ENCODE measurements at places on chromosomes 5 and 9.

DNA sequence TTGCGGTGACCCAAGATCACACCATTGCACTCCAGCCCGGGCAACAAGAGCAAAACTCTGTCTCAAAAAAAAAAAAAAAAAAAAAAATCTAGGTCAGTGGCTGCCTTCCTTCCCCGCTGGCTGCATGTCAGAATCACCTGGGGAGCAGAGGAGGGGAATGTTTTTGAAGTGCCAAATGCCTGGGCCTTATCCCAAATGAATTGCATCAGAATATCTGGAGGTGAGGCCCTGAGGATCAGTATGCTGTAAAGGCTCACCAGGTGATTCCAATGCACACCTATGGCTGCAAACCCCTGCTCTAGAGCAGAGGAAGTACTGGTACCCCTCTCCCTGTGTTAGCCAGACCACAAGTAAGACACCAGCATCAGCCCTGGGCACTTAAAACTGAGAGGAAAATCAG lies 44.7 kb upstream of the GABRP start:
- no peak for DNase-seq

DNA sequence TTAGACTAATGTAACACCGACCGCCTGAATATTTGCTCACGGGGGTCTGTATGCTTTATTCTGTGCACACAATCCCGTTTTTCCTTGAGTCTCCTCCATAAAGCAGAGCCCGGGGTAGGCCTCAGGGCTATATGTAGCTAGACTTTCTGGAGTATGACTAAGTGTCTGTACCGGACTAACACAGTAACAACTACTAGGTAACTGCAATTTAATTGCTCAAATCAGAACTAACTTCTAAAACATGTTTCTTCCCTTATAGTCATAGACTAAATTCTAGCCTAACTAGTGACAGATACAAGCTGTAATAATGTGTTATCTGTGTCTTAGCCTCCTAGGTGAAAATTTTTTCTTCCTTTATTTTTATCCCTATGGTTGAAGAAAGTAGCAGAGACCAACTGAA lies 2.1 kb downstream of the REEP5 start:
- no peak for DNase-seq

DNA sequence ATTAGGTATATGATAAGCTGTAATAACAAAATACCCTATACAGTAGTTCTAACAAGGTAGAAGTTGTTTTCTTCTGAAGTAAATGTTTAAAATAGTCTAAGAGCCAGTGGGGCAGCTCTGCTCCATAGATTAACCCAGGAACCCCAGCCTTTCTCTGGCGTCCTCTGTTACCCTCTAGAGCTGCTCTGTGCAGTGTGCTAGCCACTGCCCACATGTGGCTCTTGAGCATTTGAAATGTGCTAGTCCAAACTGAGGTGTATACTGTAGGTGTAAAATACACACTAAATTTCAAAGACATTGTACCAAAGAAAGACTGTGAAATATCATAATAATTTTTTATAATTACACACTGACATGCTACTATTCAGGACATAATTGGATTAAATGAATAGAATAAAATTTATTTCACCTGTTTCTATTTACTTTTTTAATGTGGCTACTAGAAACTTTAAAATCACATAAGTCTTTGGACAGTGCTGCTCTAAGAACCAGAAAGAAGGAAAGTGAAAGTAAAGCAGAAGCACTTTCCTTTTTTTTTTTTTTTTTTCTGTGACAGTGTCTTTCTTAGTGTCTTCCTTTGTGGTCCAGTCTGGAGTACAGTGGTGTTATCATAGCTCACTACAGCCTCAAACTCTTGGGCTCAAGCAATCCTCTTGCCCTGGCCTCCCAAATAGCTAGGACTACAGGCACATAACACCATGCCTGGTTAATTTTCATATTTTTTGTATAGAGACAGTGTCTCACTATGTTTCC lies 39.3 kb downstream of the RAI14 start:
- no peak for DNase-seq

GRCh38 chr5:14842117-14842516 lies 29.5 kb downstream of the ANKH start:
- DNase-seq = no peak

DNA sequence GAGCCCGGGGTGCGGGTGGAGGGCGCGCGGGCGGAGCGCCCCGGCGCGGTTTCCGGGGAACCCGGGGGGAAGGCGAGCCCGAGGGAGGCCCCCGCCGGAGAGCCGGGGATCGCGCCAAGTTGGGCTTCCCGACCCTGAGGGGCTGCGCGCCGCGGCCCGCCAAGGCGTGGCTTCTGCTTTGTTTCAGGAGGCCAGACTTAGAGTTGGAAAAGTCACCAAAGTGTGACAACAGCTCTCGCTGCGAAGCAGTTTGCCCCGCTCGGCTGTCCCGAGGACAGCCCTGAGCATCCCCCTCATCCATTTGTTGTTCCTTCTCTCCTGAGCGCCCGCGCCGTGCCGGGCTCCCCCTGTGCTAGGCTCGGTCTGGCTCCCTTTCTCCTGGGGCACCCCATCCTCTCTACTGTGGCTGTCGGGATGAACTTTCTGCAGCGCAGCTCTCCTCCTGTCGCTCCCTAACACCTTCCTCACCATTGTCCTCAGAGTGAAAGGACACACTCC lies 410 bp downstream of the GLIPR2 start:
- no peak for DNase-seq

DNA sequence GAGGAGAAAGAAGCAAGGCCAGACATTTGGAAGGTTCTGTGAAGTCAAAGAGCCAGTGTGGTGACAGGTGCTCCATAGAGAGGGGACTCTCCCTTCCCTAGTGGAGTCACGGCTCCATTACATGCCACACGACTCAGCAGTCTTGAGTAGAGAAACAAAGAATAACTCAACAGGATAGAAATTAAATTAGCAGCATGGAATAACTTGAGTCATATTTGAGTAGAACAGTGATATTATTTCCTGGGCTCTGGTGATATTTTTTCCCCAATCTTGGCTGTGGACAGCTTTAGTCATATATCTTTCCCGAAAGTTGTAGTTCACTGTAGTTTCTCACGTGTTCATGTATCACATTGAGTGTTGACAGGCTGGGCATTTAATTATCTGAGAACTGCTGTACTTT lies 149.7 kb upstream of the EFNA5 start:
- DNase-seq = no peak

DNA sequence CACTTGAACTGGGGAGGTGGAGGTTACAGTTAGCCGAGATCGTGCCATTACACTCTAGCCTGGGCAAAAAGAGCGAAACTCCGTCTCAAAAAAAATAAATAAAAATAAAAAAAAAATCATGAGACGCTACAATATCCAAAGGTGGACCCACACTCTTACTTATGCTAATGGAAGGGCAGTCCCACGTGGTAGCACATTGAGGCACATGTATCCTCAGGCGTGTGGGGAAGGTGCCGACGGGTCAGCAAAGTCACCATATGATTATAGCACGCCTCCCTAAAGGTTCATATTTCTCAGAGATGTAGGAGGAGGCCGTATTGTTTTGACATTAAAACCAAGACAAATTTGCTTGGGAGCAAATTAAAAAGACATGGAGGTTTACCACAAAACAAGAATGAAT lies 201.6 kb downstream of the LRRC70 start:
- DNase-seq = no peak

GRCh38 chr5:147092044-147092443 lies 142.8 kb upstream of the STK32A start:
- no peak for DNase-seq

DNA sequence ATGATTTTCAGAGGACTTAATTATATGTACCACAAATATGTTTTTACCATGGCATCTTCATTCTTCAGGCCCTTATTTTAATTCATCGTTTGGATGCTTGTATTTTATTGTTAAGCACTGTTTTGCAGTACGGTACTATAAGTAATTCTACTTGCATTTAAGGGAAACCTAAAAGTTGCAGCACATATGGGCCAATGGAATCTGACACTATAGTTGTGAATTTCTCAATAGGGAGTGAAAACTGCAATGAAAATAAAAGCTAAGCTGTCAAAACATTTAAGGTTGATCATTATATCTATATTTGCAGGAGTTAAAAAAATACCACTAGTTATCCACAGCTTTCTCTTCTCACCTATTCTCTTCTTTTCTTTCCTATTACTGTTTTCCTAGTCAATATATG lies 1071.8 kb downstream of the MAT2B start:
- no peak for DNase-seq

DNA sequence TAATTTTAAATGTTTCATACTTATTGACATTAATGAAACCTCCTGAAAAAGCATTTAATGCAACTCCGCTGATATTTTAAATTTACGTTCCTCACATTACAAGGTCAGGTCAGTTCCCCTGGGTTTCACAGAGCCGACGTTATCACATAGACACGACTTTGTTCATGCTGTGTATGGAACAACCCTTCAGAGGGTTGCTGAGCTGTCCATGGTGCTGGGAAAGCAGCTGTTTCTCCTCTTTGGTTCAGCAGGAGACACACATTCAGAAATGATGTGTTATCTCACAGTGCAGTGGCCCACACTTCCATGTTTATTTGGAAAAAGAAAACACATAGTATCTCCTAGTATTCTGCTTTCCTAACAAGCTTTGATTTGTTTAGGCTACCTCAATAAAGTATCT lies 53.5 kb downstream of the PPP2R2B start:
- no peak for DNase-seq

- DNase-seq = no peak
These were observed 129.1 kb downstream of the PLK2 start for GRCh38 chr5:58330781-58331180.

GRCh38 chr9:30116673-30117217 lies 2267.7 kb upstream of the ACO1 start:
- no peak for DNase-seq

GRCh38 chr9:105608721-105609598 lies 51.0 kb downstream of the FKTN start:
- DNase-seq = no peak

DNA sequence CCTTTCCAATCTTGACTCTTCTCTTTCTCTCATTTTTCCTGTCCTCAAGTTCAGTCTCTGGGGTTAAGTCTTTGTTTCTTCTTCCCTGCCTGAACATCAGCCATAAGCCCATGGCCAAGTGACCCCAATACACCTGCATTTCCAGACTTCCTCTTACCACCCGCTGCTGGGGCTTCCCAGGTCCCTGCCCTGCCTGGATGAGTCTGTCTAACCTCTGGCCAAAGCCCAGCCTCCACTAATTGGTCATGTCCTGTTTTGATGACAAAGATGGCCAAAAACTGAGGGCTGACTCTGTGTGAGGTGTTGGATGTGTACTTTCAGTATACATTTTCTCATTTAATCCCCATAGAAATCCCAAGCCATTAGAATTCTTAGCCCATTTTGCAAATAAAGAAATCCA lies 47.3 kb downstream of the SH3TC2 start:
- DNase-seq = no peak

- no peak for DNase-seq
These were observed 91.9 kb upstream of the PPP1R2B start for GRCh38 chr5:156758011-156758791.

GRCh38 chr9:108347463-108348188 lies 508.2 kb downstream of the ACTL7B start:
- DNase-seq = no peak

All from stimulated activated CD4-positive, alpha-beta T cell treated with anti-CD3 and anti-CD28 coated beads, Interleukin-15, amount 100 ng/mL, for 48 hours (primary cell).